Retinal pigment epithelial cell (primary cell): ENCODE measurements at places on chromosomes 12 and 14.

DNA sequence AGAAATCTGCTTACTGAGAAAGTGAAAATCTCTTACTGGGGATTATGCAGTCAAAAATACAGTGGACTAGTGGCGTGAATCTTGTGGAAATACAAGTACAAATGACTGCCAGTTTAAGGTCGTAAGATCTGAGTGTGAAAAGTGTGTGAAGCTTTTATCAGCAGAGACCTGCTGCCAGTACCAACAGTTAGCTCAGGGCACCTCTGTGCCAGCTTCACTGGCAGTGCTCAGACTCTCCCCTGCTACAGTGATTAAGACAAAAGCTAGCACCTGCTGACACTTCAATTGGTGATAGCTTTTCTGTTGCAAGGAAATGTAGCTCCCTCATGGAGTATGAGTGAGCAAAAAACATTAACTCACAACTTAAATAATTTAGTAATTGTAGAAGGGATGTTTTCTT lies 185.1 kb downstream of the ANO6 start:
- DNase-seq, result no peak

DNA sequence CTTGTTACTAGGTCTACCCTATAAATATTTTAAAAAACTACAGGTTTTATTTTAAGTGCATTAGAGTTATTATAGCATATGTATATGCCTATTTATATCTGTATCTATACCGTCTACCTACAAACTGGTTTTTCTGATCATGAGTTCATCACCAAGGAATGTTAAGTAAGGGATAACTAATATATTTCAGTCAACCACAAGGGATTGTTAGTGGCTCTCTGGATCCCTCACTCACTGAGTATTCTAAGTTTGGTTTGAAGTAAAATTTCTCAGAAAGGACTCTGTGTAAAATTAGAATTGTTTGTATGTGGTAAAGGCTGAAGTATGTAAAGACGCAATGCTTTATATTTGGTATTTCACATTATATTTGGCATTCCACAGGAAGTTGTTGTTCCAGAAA lies 4.8 kb downstream of the EPYC start:
- no peak for DNase-seq

- DNase-seq, result no peak
Measured at GRCh38 chr14:103886304-103887169, 39.2 kb upstream of the PPP1R13B start.

DNA sequence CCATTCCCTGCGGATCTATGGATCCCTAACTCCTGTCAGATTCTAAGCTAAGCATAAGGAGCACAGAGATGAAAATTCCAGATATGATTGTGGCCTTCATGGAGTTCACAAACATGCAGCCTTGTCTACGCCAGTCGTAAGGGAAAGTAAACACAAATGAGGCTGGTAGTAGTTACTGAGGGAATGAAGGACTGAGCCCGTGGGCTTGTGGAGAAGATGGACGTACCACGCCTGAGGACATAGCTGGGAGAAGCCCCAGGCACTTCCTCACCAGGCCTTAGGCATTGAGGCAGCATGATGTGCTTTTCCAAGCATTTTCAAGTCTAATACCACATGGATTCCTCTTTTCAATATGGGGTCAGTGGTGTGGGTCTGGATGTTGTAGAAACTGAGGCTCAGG lies 515.2 kb downstream of the BCL11B start:
- DNase-seq, result no peak

- no peak for DNase-seq
Measured at GRCh38 chr12:6553051-6553868, 2.6 kb downstream of the IFFO1 start.

DNA sequence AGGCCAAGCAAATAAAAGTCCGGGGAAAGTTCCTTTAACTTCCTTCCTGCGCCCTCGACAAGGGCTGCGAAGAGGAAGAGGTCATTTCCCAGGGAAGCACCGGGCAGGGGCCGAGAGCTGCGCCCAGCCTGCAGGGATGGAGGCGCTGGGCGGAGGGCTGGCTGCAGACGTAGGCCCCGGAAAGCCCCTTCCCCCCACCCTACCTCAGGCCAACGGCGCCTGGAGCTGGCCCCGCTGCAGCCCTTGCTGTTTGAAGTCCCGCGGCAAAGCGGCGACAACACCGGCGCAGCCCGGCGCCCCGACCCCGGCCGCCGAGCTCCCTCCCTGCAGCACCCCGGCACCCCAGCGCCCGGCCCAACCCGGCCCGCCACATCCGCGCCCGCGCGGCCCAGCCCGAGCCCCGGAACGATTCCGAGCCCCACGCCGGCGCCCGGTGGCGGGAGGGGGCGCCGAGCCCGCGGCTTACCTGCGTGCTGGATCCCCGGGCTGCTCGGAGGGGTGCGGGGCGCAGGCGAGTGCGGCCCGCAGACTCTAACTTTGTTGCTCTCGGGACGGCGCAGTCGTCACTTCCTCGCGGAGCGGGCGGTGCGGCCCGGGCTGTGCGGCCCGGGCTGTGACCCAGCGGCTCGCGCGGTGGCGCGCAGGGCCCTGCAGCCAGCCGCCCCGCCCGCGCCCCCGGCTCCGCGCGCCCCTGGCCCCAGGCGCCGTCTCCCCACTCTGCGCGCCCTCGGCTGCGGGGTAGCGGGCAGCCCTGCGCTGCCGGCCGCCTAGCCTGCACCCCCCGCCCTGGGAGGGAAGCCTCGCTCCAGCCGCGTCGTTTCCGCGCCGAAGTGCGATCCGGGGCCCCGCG lies 64.8 kb upstream of the PTGR2 start:
- DNase-seq, result no peak

DNA sequence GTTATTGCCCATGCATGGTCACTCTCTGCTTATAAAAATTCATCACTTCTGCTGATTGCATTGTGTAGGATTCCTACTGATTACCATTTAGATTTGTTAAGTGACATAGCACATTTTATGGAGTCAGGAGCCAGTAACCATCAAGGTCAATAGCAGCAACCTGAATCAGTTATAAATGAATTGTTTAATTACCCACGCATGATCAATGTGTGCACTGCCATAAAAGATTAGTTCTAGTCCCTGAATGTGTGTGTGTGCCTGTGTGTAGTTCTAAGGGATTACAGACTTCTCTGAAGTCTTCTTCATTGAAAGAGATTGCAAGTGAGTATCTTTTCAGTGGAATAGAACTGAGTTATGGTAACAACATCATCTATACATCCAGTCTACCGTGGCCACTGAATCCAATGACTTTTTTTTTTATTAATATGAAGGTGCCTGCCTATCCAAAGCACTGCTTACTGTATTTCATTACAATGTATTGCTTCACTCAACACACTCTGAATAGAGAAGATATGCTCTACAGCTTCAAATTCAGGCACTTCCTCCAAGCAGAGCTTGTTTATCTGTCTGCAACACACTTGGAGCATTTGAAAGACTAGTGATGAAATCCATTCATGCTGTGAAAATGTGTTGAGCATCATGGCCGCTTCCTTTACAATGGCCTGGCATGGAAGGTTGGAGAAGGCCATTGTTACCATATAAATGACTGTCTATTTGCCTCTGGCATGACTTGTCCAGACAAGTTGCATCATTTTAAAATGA lies 381.7 kb downstream of the DIO2 start:
- DNase-seq, result no peak

DNA sequence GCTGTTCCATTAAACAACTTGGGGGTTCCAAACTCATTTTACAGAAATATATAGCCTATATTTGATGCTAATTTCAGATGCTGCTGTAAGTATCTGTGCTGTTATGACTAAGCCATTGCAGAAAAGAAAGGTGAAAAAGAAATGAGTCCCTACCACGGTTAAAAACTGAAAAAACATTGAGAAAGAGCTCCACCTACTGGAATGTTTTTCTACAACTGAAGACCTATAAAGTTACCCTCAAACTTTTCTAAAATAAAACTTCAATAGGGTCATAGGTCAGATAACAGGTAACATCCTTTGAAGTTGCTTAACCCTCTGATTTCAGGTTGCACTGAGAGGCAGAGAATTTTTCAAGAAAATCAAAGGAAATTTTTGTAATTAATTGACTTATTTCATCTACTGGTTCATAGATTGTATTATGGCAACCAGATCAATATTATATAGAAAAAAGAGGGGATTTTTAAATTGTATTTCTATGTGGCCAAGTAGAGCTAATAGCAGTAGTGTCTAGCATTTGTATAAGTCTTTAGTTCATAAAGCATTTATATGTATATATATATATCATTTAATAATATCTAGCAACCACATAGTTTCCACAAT lies 279.9 kb downstream of the RPS29 start:
- DNase-seq, result no peak

DNA sequence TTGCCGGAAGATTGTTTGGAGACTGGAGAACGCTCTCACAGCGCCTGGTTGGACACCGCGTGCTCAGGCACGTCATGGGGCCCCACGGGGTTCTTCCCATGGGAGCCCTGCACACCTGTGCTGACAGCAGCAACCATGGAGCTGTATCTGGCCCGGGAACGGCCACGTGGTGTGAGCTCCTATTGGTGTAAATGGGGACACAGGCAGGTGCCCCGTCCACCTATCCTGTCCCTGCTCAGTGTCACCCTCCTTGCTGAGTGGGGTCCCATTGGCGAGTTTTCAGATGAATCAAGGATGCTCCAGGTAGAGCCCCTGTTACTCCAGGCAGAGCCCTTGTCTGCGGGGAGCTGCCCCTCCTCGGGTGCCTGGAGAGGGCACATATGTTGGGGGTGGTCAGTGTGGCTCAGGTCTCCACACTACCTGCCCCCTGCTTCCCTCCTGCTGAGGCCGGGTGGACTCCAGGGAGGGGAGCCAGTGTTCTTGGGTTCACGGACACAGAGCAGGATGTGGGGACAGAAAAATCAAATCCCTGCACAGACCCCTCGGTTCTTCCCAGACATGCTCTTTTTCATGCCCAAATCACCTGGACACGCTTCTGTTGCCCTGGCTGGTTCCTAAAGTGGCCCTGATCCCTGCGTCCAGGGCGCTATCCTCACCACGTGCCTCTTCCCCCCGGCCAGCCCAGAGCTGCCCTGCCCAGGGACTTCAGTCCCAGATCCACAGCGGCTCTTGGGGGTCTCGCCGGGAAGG lies 250.1 kb downstream of the ADGRD1 start:
- DNase-seq, result no peak

DNA sequence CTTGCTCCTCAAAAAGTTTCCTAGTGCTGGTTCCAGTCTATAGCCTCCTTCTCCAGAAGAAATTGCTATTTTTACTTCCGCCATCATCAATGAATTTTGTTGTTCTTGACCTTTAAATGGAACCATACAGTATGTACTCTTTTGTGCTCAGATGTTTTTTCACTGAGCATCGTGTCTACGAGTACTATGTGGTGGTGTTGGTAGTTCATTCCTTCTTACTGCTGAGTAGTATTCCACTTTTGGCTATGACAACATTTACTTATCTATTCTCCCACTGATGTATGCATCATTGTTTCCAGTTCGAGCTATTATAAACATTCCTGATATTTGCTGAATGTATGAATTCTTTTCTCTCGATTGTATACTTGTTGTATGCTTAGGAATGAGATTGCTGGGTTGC lies 28.6 kb downstream of the SLC2A14 start:
- no peak for DNase-seq

GRCh38 chr14:100784523-100785337 lies 41.2 kb upstream of the MEG3 start:
- DNase-seq, result no peak

- DNase-seq, result no peak
Measured at GRCh38 chr14:23672200-23672599, 36.0 kb downstream of the DHRS2 start.

DNA sequence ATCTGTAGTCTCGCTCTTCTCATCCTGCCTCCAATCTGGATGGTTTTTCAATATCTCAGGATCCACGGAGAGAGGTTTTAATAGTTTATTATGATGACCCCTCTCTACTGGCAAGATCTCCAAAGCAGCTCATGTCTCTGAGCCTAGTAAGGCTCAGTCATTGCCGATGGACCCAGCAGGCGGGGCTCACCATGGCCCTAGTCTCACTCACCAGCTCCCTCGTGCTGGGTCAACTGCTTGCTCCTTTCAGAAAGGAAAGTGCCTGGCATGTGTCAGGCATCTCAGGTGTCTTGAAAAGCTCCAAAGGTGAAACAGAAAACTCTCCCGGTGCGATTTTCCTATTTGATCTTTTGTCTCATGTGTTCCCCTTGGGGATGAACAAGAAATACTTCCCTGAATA lies 179.0 kb downstream of the CALM1 start:
- no peak for DNase-seq

- no peak for DNase-seq
Measured at GRCh38 chr14:74697543-74697942, 15.3 kb downstream of the AREL1 start.

DNA sequence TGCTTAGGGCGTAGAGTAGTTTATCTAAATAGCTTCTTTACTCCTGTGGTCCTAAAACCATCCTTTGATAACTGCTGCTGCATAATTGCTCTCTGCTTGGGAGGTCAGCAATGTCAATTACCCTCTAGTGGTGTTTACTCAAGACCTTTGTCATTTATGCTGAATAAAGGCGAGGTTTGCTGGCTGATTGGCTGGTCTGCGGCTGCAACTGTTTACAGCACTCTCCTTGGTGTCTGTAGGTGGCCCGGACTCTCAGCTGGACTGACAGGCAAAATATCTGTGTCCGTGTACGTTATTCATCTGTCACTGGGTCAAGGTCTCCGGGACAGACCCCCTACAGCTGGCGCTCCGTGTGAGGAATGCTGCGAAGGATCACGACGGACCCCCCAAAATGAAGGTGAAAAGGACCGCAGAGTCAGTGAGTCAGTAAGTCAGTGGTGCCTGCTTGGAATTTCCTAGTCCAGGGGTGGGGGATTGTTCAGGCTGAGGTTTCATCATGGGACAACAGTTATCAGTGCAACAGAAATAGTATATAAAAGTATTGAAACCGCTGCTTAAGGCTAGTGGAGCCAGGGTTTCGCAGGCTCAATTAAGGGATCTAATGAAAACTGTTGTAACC lies 253.3 kb upstream of the DIO2 start:
- no peak for DNase-seq

DNA sequence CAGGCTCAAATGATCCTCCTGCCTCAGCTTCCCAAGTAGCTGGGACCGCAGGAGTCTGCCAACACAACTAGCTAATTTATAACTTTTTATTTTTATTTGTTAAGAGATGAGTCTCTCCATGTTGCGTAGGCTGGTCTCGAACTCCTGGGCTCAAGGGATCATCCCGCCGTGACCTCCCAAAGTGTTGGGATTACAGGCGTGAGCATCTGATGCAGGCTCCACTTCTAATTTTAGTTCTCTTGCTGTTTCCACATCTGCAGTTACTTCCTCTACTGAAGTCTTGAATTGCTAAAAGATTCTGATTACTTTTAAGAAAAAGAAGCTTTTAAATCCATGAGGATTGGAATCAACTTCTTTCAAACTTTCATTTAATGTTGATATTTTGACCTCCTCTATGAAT lies 13.4 kb upstream of the SNX6 start:
- DNase-seq, result no peak

DNA sequence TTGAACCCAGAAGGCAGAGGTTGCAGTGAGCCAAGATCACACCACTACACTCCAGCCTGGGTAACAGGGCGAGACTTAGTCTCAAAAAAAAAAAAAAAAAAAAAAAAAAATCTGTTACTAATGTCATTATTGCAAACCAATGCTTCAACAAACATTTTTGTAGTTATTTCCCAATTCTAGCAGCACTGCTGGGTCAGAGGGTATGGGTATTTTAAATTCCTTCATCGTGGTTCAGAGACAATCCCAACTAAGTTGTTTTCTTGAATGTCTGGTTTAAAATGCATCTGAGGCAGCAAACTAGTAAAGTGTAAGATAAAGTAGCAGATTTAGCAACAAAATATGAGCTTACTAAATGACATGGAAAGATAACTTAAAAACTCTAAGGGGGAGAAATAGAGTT lies 65.6 kb downstream of the FERMT2 start:
- no peak for DNase-seq

- no peak for DNase-seq
Measured at GRCh38 chr14:90027842-90028241, 34.0 kb upstream of the KCNK13 start.

GRCh38 chr14:53473480-53473879 lies 320.4 kb upstream of the DDHD1 start:
- DNase-seq, result no peak
